ENCODE measurements at places on chromosomes 4 and X.

DNA sequence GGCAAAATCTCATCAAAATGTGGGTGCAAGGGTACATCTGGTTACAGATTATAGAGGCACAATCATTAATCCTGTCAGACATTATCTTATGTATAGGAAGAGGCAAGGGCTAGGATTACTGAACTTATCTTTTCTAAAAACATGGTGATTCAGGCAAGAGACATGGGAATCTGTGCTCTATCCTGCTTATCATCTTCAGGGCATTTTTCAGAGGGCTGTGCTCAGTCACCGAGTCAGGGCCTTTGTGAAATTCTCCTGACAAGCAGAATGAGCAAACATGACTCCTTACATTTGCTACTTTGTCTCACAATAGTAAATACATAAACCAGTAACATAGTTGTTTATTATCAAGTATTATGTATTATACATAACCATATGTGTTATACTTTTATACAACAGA, 84.2 kb upstream of the KCTD8 start:
- no peak for DNase-seq

DNA sequence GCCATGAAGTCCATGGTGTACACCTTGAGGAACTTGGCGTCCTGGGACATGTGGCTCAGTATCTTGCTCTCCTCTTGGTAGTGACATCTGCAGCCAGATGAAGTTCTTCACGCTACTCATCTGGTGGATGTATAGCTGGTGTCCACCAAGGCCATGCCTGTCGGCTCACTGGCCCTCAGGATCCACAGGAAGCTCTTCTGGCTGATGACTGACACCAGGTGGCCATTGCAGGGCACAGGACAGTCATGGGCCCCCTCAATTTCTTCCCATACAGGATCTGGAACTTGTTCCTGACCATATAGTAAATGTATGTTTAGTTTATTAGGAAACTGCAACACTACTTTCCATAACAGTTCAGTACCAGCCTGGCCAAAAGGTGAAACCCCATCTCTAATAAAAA, 10.3 kb upstream of the CLCN5 start:
- no peak for DNase-seq

GRCh38 chr4:81724925-81725329, 253.2 kb upstream of the RASGEF1B start:
- peak; percentile 18 for DNase-seq

GRCh38 chrX:40022421-40022820, 75.3 kb downstream of the BCOR start:
- DNase-seq: no peak

GRCh38 chrX:56793521-56794320, 64.7 kb downstream of the NBDY start:
- DNase-seq: no peak

GRCh38 chr4:26039639-26040359, 125.8 kb downstream of the SMIM20 start:
- no peak for DNase-seq

- DNase-seq: no peak
These were observed 20.9 kb upstream of the SOD3 start for GRCh38 chr4:24774452-24774851.

DNA sequence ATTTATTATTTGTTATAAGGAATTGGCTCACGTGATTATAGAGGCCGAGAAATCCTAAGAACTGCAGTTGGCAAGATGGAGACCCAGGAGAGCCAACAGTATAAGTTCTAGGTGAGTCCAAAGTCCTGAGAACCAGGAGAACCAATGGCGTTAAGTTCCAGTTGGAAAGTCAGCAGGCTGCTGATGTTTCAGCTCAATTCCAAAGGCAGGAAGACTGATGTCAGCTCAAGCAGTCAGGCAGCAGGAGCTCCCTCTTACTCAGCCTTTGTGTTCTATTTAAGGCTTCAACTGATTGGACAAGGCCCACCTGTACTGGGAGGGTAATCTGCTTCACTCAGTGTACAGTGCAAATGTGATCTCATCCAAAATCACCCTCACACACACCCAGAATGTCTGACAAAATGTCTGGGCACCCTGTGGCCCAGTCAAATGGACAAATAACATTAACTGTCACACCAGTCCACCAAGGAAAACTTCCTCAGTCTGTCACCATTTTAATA, 30.8 kb upstream of the TBL1X start:
- no peak for DNase-seq

- DNase-seq: no peak
These were observed 1622.1 kb downstream of the STIM2 start for GRCh38 chr4:28482580-28483270.

- no peak for DNase-seq
These were observed 90.3 kb downstream of the ANTXR2 start for GRCh38 chr4:79982601-79983322.

DNA sequence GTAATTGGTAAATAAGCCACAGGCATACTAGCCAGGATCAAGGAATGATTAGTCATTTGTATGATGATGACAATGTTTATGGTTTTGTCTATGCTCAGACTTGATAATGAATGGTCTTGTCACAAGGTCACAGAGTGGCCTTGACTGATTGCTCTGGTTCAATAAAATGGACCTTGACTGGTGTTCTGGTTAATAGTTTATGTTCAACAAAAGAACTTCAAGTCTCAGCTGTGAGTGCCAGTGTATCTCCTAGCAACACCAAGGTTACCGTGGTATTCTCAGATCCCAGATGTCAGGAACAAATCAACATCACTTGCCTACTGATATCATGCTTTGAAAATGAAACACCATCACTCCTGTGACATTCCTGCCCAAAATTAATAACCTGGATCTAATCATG, 16.3 kb upstream of the LRAT start:
- DNase-seq: no peak

GRCh38 chr4:10028910-10029309, 7.6 kb upstream of the SLC2A9 start:
- DNase-seq: no peak

DNA sequence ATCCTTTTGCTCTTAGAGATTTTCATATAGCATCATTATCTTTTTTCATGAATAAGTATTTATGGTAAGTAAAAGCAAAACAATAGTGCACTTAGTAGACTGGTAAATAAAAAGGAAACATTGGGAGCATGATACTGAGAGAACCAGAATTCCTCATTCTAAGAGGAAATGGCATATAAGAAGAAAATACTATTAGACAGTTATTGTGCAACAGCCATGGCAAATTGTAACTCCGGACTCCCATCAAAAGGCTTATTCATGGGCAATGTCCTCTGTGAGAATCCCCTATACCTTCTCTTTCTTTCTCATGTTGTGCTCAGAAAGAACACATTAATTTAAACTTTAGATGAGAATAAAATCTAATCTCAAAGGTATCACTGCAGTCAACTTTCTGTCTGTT, 42.4 kb downstream of the SPATA18 start:
- DNase-seq: no peak

DNA sequence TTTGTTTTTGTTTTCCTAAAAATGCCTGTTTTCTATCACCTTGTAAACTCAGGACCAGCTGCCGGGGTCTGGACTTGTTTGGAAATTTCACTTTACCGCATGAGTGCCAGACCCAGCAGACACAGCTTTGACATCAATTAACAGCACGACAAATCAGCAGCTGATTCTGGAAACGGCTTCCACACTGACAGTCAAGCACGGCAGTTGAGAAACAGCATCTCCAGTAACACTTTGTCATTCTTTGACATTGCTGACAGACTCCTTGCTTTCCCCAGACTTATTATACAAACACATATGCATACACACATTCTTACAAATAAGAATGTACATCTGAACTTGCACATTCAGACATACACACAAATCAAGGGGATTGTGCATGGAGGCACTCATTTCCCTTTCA, 1017.6 kb upstream of the HS3ST1 start:
- peak; percentile 53 for DNase-seq

- DNase-seq: no peak
These were observed 134.1 kb upstream of the MID1 start for GRCh38 chrX:10754445-10754844.

DNA sequence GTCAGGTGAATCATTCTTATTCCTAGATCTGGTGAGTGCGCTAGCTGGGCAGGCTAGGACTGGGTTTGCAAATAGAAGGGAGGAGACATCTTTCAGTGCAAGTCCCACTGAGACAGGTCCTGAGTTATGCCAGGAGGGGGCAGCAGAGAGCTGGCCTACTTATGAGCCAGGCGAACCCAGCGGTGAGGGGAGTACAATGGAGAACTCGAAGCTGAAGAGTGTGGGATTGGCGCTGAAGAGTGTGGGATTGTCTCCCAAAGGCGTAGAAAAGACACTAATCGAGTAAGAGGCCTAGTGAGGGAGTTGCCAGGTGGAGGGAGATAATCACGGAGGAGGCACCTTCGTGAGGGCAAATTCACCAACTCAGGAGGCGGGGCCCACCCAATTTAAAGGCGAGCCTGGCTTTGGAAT, 91.7 kb upstream of the CXorf66 start:
- peak; percentile 78 for DNase-seq

GRCh38 chrX:21412029-21412428, 37.8 kb downstream of the CNKSR2 start:
- no peak for DNase-seq

DNA sequence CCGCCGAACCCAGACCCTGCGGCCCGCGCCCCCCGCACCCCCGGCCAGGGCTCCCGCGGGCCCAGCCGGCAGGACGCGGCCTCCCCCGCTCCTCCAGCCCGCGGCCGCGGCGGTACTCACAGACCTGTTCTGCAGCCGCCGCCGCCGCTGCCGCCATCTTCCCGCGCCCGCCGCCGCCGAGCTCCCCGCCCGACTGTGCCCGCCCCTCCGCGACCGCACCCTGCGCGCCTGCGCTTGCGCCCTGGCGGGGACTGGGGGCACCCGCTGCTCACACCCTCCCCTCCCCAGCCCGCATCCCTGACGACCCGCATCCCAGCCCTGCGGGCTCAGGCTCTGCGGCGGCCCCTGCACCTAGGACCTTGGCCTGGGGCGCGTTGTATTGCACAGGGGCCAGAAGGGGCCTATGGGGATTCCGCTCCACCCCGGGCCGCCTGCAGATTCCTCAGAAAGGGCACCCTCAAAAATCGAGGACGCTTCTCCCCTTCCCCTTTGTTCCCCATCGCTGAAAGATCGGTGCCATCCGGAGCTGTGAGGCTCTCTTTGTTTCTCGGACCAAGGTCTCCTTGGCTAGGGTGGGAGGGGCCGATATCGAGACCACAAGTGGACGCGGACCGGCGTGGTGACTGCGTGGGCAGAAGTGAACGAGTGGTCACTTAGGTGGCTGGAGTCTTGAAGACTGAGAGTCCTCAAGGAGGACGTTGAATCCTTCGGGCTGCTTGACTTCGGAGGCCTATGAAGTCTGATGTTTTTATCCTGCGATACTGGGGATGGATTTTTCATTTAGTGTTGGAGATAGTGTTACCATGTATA, at the start of gene SGCB:
Gene SGCB (minus strand): TSS at position 197 of the 810 bp plus-strand sequence. CDS start 40 bp downstream, at position 157.
- peak; percentile 59 for DNase-seq

DNA sequence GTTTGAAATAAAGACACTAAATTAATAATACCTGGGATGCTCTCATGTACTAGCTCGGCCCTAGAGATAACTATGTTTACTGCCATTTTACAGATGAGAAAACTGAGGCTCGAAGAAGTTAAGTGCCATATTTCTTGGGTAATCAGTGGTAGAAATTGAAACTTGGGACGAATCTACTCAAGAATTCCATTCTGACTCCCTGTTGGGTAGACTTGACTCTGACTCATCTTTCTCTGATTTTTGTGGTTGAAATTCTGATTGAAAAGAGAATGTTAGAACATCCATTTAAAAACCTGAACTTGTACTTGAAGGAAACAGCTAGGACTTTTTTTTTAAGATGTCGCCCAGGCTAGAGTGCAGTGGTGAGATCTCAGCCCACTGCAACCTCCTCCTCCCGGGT, 50.1 kb upstream of the NSUN7 start:
- DNase-seq: no peak

DNA sequence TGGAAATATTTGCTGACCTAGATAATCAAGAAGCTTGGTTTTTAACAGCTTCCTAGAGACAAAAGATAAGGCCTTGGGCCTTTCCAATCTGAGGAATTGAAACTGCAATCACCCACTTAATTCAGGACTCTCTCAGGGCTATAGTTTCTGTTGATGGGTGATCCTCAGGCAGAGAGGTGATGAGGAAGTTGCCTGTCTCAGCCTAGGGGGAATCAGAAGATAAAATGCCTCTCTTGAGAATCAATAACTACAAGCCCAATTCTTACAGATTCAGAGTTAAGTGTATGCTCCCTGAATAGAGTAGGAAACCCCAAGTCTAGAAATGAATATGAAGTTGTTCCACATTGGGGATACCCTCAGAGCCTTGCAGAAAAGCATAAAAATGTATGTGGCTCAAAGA, 45.5 kb downstream of the NFKB1 start:
- DNase-seq: no peak

DNA sequence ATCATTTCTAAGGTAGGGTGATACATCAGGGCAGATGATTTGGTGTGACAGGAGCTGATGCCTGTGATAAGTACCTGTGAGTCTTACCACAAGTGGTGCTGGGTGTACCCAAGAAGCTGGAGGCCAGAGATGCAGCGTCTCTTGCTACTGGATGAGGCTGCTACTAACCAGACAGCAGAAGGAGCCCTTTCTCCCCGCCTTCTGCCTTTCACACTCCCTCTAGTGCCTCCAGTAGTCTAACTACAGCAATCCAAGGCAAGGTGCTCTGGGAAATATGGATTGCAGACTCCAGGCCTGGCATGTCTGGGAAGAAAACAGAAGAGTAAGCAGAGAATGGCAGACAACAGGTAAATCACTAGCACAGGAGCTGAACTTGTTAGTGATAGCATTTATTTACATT, 470.8 kb downstream of the NKX6-1 start:
- no peak for DNase-seq

DNA sequence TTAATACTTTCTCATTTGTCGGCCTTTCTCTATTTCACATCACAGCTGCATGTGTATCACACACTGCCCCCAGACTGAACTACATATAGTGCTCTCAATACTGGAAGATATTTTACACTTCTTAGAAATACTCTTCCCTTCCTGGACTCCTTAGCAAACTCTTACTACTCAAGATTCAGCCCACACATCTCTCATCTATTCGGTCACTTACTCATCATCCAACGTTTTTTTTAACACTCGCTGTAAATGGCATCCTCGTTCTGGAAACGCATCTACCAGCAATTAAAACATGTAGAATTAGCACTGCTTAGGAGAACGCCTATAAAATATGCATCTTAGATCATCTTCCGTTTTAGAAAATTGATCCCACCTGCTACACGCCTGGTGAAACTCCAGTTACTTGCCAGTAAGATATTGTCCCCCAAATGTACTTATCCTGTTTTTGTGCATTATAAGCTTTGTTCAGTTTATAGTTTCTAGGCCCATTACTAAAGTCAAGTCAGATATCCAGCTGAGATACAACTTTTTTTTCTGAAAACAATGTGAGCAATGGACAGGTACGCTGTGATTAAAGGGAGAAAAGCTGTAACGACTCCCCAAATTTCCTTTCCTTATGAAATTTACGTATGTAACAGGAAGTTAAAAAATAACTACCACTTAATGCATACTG, 1.0 kb downstream of the LRP2BP start:
- DNase-seq: no peak

- DNase-seq: no peak
These were observed 10.6 kb upstream of the XKRX start for GRCh38 chrX:100939333-100939732.

GRCh38 chr4:48914311-48914710, 7.7 kb upstream of the OCIAD2 start:
- DNase-seq: no peak
